ENCODE measurements at places on chromosomes 6 and 20.

GRCh38 chr20:6919792-6920468 is 152.4 kb downstream of the BMP2 start:
- DNase-seq = no peak

DNA sequence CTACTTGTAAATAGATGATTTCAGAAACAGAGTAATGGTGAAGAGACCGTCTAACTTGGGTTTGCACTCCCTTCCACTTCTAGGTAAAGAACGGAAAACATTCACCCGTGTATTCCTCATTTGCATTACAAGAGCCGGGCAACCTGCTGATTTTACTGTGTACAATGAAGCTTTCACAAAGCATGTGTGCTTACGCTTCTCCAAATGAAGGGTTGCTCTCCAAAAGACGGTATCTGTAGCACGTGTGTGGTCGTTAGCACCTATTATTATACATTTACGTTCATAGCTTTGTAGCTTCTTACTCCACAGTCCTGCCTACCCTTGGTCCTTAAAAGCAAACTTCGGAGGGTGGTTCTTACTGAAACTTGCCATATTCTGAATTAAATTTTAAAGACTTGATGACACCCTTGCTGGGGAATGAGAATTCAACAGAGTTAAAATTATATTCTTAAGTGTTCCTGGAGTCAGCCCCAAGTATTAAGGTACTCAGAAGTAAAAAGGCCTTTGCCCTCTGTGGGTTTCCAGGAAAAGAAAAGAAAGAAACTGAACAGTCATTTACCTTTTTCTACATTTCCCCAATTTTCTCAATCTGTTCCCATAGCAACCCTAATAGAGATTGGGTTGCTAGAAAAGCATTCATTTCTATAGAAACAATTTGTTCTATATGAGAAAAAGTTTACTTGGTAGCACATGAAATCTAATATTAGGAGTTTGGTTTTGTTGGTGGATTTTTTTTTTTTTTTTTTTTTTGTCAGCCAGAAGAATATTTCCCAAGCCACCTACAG is 61.9 kb upstream of the KCNG1 start:
- no peak for DNase-seq

DNA sequence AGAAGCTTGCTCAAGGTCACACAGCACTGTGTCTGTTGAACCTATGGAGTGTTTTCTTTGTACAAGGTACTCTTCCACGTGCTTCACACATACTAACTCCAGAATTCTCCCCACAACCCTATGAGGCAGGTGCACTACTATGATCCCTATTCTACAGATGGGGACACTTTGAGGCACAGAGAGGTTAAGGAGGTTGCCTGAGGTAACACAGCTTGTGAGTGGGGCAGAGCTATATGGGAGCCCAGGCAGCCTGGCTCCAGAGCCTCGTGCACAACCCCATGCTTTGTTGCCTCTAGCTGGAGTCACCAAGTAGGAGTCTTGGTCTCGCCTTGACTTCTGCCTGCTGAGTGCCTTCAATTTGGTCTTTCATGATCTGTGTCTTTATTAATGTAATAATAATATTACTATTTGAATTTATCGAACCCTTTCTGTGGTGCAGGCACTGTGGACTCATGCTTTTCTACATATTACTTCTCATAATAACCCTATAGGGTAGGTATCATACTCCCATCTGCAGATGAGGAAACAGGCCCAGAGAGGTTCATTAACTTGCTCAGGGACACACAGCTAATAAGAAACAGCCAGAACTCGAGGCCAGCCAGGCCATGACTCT is 13.3 kb upstream of the SPDEF start:
- DNase-seq = no peak

DNA sequence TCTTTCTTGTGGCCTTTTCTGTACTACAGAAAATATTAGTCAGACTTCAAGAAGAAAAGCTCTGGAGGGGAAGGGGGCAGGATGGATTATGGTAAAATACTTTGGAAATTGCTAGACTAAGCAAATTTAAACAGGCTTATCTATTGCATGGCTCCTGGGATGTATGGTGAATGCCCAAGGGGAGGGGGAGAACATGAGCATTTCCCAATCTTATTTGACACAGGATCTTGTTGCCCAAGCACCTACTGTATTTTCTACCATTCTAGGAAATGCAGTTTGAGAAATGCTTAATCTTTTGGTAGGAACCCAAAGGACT is 86.1 kb upstream of the LAMP5 start:
- no peak for DNase-seq

- DNase-seq = no peak
Observed at GRCh38 chr6:41025966-41026530, 13.0 kb downstream of the UNC5CL start.

DNA sequence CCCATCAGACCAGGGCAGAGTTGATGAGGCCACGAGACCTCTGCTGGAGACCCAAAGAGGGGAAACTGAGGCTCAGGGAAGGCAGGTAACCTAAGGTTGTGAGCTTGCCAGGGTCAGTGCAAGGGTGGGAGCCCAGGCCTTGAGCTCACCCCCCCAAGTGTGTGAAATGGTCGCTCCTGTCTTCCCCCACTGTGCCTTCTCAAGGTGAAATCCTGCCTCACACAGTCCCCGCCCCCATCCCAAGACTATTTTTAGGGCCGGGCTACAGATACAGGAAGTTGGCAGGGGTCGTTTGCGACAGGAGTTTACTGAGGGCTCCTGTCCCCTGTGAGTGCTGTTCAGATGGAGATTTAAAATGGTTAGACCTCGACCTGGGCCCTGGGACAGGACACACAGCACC is 18.7 kb upstream of the GATA5 start:
- no peak for DNase-seq

GRCh38 chr6:44151348-44152108 is 7.1 kb upstream of the CAPN11 start:
- DNase-seq = peak; percentile 73

DNA sequence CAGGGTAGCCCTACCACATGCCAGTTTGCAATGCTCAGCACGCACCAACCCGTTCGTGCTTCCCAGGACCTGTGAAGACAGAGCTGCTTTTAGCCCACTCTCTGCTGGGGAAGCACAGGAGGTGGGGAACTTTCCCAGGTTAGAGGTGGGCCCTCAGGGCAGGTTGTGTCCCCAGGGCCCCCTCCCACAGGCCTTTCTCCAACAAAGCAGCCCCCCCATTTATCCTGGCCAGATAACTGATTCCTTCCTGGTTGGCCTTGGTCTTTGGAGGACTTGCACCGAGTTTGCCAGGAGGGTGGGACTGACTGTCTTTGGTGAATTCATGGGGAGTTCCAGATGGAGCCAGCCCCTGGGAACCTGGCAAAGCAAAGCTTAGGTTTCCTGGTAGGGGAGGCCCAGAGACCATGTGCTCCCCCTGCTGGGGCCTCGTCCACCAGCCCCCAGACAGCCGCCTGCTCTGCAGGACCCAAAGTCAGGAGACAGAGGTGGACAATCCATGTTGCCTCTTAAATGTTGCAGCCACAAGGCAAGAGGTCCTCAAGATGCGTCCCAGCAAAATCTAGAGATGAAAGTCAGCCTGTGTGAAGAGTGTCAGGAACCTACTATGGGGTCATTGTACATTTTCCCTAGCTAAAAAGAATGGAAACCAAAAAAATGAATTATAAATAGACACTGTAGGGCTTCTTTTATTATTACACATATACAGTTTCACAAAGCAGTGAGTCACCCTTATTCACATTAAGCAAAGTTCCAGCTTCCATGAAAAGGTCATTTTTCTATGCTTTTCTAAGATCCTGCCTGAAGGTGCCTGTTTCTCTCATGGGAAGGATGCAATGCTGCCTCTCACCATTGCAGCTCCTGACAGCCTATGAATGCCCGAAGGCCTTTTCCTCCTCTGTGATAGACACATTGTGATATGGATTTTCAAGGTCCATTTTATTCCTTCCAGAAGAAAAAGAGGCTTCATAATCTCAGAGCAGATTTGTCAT is 497.8 kb downstream of the PREX1 start:
- no peak for DNase-seq

- no peak for DNase-seq
Observed at GRCh38 chr6:127301199-127301700, 34.6 kb downstream of the RNF146 start.

DNA sequence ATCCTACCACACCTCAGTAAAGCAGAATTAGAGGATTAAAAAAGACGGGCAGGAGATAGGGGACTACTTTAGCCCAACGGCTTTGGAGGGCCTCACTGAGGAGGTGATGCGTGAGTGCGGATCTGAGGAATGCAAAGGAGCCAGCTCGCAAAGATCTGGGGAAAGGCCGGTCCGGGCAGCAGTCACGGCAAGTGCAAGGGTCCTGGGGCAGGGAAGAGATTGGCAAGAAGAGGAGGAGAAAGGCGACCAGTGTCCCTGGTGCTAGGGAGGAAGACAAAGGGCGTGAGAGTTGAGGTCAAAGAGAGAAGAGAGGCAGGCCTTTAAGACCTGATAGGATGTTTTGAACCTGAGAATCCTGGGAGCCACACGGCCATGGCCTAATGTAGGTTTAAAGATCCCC is 86.8 kb downstream of the KCNB1 start:
- no peak for DNase-seq

GRCh38 chr6:113425977-113426660 is 431.0 kb upstream of the MARCKS start:
- DNase-seq = no peak

DNA sequence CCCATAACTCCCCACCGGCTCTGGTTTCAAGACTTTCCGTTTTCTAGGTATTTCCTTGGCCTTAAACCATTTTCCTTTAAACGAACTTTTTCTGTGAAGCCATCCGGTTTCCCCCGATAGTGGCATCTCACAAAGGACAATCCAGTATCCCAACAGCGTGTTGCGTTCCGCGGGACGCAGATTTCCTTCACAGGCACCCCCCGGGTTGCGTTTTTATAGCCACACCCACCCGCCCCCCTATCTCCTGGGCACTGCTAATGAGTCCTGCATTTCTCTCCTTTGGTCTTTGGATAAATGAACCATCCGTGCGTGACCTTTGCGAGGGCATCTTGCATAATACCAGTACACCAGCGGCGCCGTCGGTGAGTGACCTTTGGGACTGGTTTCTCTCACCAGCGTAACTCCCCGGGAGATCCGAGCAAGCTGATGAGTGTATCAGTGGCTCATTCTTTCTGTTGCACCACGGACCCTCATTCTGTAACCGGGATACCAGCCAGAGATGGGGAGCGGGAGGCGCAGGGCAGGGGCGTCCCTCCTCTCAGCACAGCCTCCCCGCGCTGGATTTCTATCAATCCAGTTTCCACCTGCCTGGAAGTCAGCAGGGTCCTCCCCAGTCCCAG is 586 bp upstream of the NQO2 start:
- peak; percentile 26 for DNase-seq

DNA sequence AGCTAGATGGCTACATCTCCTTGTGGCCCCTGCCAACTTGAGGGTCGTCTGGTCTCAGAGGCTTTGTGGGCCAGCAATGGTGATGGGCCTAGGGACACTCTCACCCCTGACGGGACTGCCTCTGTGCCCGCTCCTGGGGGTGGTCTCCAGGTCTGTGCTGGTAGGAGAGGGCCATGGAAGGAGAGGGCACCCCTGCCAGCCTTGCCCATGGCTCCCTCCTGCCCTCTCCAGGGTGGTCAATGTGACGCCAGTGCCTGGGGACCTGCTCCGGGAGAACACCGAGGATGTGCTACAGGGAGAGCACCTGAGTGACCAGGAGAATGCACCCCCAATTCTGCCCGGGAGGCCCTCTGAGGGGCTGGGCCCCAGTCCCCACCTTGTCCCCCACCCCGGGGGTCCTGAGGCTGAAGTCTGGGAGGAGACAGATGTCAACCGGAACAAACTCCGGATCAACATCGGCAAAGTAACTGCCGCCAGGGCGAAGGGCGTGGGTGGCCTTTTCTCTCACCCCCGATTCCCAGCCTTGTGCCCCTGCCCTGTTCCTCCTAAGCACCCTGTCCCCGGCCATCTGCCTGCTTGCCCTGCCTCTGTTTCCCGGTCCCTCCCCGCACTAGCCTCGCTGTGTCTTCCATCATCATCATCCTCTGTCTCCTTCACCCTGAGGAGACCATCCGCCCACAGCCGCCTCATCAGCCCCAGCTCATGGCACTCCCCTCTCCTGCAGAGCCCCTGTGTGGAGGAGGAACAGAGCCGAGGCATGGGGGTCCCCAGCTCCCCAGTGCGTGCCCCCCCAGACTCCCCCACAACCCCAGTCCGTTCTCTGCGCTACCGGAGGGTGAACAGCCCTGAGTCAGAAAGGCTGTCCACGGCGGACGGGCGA is 15.8 kb downstream of the TTBK1 start:
- no peak for DNase-seq

GRCh38 chr20:49270177-49270576 is 7.7 kb downstream of the ZNFX1 start:
- DNase-seq = no peak

DNA sequence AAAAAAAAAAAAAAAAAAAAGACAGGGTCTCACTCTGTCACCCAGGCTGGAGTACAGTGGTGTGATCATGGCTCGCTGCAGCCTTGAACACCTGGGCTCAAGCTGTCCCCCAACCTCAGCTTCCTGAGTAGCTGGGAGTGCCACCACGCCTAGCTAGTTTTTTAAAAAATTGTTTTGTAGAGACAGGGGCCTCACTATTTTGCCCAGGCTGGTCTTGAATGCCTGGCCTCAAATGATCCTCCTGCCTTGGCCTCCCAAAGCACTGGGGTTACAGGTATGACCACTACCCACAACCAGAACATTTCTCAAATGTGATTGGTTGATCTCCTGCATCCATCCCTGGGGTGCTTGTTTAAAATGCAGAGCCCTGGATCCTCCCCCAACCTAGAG is 5.6 kb upstream of the RBCK1 start:
- no peak for DNase-seq

DNA sequence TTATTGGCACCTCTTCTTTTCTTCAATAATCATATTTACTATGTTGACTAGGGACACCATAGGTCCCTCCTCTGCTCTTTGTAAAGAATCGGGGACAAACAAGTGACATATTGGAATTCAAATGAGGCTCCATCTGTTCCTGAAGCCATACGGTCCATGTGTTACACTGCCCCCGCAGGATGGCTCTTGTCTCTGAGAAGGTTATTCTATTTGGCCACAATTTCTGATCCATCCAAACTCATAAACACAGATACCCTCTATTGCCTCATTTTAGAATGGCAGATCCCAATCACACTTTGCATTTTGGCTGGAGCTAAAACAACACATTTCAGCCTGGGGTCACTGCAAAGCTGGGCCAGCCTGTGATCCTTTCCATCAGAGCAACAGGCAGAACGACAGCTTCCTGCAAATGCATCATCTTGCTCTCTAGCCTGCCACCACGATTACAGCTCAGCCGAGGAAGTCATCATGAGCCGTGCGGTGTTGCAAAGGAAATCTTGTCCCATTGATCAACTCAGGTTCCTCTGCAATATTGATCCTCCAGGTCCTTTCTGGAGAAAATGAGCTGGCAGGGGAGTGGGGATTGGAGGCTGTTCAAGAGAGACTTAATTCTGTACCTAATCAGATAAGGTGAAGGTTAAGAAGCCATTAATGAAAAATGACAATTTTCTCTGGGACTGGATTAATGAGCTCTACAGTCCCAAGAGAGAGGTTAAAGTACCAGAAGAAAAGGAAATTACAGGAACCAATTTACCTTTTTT is 73.1 kb downstream of the AGPAT4 start:
- no peak for DNase-seq

GRCh38 chr6:45584127-45584526 is 206.4 kb upstream of the SUPT3H start:
- DNase-seq = no peak

GRCh38 chr20:59747671-59748515 is 143.6 kb downstream of the PHACTR3 start:
- no peak for DNase-seq

Measured in effector CD4-positive, alpha-beta T cell (primary cell).